ENCODE measurements at places on chromosomes 11 and 22. TPM values are rescaled to one million over a fixed set of nuclear protein-coding genes. Genes with fewer than 3 reads are reported as not detected.

DNA sequence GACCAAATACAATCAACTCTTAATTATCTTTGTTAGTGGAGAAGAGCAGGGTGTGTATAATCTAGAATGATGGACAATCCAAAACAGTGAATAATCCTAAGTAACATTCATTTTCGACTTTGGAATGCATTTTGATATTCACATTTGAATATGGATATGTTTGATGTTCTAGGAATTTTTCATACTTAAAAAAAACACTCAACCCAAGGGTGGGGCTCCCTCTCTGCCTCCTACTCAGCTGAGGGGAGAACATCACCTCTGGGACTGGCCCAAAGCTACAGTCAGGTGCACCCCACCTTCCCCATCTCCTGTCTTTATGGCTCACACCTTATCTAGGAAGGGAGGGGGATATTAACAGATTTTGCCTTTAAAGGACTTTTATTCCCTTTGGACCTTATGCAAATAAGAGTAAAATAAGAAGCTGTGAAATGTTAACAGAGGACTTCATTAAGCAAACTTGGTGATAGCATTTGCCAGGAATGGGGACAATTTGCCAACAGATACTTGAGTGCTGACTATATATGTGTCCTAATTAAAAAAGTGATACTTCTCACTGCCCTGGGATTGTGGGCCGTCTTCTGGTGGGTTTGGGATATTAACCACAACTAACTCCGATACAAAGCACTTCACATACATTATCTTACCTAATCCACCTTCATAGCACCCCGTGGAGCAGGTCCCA is 187.0 kb downstream of the ST3GAL4 start:
- H3K4me3 ChIP-seq = no peak overlapping the region
- H3K36me3 ChIP-seq = no peaks in the 10 kb centered on the region
- H3K4me1 ChIP-seq = peaks cover 3% of the 10 kb centered on the region

GRCh38 chr11:38460429-38460828 is 1862.4 kb upstream of the RAG2 start:
- no peaks in the 10 kb centered on the region for H3K36me3 ChIP-seq
- H3K27ac ChIP-seq = no peak overlapping the region
- no peak for DNase-seq
- no peak overlapping the region for H3K4me3 ChIP-seq
- no peaks in the 10 kb centered on the region for H3K4me1 ChIP-seq

- no peaks in the 10 kb centered on the region for H3K27me3 ChIP-seq
- no peak for DNase-seq
- no peaks in the 10 kb centered on the region for H3K36me3 ChIP-seq
Measured at GRCh38 chr11:41309111-41309522, 150.3 kb downstream of the LRRC4C start.

Gene MPPED2
- total RNA-seq = 6.2 TPM

Gene OR51E2
- total RNA-seq = not detected

Gene GGTLC3
- total RNA-seq = not detected

Gene LDLRAD3
- total RNA-seq = 18.6 TPM

Gene OR4C46
- total RNA-seq = not detected
